RWPE2 (cell line): ENCODE measurements at places on chromosomes 2 and 18.

- H3K4me3 ChIP-seq = no peak overlapping the region
- H3K4me1 ChIP-seq = no peaks in the 10 kb centered on the region
- H3K27ac ChIP-seq = no peak overlapping the region
- no peak for DNase-seq
- H3K27me3 ChIP-seq = no peaks in the 10 kb centered on the region
- H3K36me3 ChIP-seq = no peaks in the 10 kb centered on the region
Measured at GRCh38 chr2:19764998-19765397, 136.8 kb downstream of the TTC32 start.

- H3K4me3 ChIP-seq = no peak overlapping the region
- H3K27ac ChIP-seq = no peak overlapping the region
- H3K36me3 ChIP-seq = no peaks in the 10 kb centered on the region
- no peaks in the 10 kb centered on the region for H3K4me1 ChIP-seq
- H3K27me3 ChIP-seq = no peaks in the 10 kb centered on the region
- no peak for DNase-seq
Measured at GRCh38 chr18:37948471-37948870, 382.9 kb upstream of the CELF4 start.

- no peaks in the 10 kb centered on the region for H3K27me3 ChIP-seq
- no peak overlapping the region for H3K27ac ChIP-seq
- H3K4me3 ChIP-seq = no peak overlapping the region
- no peaks in the 10 kb centered on the region for H3K4me1 ChIP-seq
- no peak for DNase-seq
Measured at GRCh38 chr2:3294069-3294468, 83.5 kb downstream of the EIPR1 start.

DNA sequence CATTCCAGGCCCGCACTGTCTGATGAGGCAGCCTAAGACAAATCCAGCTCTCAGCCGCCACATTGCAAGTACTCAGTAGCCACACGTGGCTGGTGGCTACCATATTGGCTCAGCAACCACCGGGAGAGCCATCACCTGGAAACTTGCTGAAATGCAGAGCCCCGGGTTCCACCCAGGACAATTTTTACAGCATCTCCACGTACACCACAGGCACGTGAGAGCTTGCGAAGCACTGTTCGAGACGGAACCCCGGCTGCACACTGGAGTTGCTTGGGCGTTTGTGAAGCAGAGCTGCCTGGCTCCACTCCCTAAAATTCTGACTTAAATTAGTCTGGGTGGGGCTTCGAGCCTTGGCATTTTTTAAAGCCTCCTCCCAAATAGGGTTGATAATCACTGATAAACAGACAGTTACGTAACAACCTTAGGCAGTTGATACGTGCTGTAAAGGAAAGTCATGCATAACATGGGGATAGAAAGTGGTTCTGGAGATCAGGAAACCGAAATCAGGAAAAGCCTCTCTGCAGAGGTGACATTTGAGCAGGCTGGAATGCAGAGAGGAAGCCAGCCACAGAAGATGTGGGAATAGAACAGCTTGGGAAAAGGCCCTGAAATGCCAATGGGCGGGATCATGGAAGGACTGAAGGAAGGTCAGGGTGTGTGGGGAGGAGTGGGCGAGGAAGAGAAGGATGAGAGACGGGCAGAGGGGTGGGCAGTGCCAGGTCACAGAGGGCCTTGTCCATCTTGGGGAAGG is 6.2 kb downstream of the ASAP2 start:
- DNase-seq = no peak
- no peaks in the 10 kb centered on the region for H3K27me3 ChIP-seq
- peaks cover 36% of the 10 kb centered on the region for H3K4me1 ChIP-seq
- H3K4me3 ChIP-seq = no peak overlapping the region
- peak overlapping the region; percentile 4 for H3K27ac ChIP-seq
- H3K36me3 ChIP-seq = peaks cover 61% of the 10 kb centered on the region

- no peak overlapping the region for H3K27ac ChIP-seq
- H3K27me3 ChIP-seq = peaks cover 4% of the 10 kb centered on the region
- DNase-seq = no peak
- H3K36me3 ChIP-seq = no peaks in the 10 kb centered on the region
- no peak overlapping the region for H3K4me3 ChIP-seq
Measured at GRCh38 chr2:48771241-48772014, 15.9 kb upstream of the LHCGR start.

DNA sequence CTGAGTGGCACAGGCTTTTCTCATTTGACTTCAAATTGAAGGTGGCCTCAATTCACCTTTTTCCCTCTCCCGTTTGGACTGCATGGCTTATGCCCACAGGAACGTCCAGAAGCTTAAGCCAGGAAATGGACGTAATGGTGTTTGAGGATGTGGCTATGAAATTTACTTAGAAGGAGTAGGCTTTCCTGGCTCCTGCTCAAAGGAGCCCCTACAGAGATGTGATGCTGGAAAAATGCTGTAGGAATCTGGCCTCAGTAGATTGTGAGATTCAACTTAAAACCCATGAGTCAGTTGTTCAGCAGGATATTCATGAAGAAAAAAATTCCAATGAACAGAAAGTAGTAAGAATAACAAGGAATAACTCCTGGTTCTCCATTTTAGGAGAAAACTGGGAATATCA is 129.0 kb downstream of the ICOS start:
- no peak overlapping the region for H3K27ac ChIP-seq
- H3K4me1 ChIP-seq = no peaks in the 10 kb centered on the region
- no peaks in the 10 kb centered on the region for H3K27me3 ChIP-seq
- DNase-seq = no peak
- H3K36me3 ChIP-seq = no peaks in the 10 kb centered on the region
- H3K4me3 ChIP-seq = no peak overlapping the region

DNA sequence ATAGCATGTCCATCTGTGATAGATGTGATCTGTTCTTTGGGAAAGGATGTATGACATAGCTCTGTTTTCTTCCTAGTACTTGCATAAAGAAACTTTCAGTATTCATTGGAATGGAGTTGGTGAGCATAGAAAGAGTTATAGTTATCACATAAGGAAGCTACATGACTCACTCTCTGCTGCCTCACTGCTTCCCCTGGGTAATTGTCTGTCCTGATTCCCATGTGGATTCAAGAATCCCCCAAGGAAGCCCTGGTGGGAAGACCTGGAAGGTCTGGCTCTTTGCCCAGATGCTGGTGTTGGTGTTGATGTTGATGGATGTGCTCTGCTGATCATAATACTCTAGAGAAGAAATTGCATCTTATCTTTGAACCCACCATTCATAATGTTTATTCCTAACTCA is 60.6 kb downstream of the PTPN4 start:
- 0 out of 2 replicates have a peak, but pooled peaks cover 4% of the 10 kb centered on the region for H3K36me3 ChIP-seq
- H3K4me1 ChIP-seq = peaks cover 10% of the 10 kb centered on the region
- no peak for DNase-seq
- no peak overlapping the region for H3K4me3 ChIP-seq
- H3K27me3 ChIP-seq = no peaks in the 10 kb centered on the region
- H3K27ac ChIP-seq = peak overlapping the region; percentile 6

- H3K27ac ChIP-seq = no peak overlapping the region
- no peaks in the 10 kb centered on the region for H3K27me3 ChIP-seq
- DNase-seq = no peak
- H3K4me1 ChIP-seq = no peaks in the 10 kb centered on the region
- H3K4me3 ChIP-seq = no peak overlapping the region
Measured at GRCh38 chr2:44679584-44679983, 261.9 kb upstream of the SIX3 start.

DNA sequence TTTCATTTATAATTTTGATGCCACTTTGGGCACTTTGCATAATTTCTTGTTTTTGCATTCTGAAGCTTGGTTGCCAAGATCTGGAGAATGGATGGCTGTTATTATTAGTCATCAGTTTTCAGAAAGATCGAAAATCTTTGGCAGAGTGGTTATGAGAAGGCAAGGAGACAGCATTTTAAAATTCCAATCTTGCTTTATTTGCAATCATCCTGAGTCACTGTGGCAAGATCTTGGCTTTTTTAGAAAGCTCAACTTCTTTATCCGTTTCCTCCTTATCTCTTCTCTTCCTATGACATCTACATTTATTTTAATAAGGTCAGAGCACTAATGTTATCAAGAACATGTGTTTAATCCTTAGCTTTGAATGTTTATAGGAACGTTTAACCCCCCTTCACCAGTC is 31.1 kb upstream of the EIF2AK3 start:
- peak overlapping the region; percentile 78 for H3K27ac ChIP-seq
- peaks cover 35% of the 10 kb centered on the region for H3K4me1 ChIP-seq
- no peaks in the 10 kb centered on the region for H3K36me3 ChIP-seq
- no peak overlapping the region for H3K4me3 ChIP-seq

- no peak overlapping the region for H3K27ac ChIP-seq
- no peak overlapping the region for H3K4me3 ChIP-seq
- H3K4me1 ChIP-seq = peaks cover 4% of the 10 kb centered on the region
- DNase-seq = no peak
- no peaks in the 10 kb centered on the region for H3K27me3 ChIP-seq
Measured at GRCh38 chr2:46268196-46268595, 29.0 kb upstream of the EPAS1 start.

GRCh38 chr18:46336278-46337111 is 232.3 kb downstream of the HAUS1 start:
- H3K27ac ChIP-seq = peak overlapping the region; percentile 68
- H3K4me3 ChIP-seq = peak overlapping the region; percentile 88
- peak; percentile 15 for DNase-seq
- peaks cover 19% of the 10 kb centered on the region for H3K4me1 ChIP-seq

DNA sequence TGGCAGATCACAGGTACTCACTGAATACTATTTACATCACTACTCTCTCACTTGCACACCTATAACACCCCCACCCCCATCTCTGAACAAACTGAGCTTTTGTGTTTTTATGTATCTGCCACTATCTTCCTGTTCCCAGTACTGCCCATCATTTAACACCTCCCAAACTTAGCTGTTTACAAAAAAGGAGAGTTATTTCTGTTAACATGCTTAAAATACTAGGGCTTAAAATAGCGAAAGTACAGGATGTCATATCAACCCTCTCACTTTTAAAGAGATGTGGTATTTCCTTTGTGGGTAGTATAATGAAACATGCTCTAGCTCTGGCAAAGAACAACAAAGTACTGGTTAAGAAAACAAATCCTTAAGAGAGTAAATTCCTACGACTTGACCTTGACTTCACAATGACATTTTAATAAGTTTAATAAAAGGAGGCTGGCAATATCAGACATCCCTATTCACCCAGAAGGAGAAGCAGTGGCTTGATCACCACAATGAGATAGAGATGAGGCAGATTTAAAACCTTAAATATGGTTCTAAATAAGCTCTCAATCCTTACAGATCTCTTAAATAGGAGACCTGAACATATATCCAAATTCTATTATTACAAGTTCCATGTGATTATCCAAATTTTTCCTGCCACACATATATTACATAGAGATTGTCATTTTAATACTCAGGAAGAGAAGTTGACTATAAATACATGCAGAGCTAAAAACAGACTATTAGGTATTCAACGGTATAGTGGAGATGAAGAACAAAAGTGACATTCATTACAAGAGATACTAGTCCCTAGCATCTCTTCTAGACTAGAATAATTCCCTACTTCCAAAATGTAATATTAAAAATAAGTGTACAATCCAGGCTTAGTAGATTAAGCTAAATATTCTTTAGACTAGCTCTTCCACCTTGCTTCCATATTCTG is 36.9 kb downstream of the TRAK2 start:
- peaks cover 6% of the 10 kb centered on the region for H3K4me1 ChIP-seq
- DNase-seq = no peak
- H3K36me3 ChIP-seq = peaks cover 11% of the 10 kb centered on the region; the same call in 1 of the 2 replicates

GRCh38 chr2:63840081-63840784 is 1.5 kb upstream of the UGP2 start:
- H3K27ac ChIP-seq = peak overlapping the region; percentile 92
- peaks cover 3% of the 10 kb centered on the region for H3K4me1 ChIP-seq
- peak overlapping the region; percentile 75 for H3K4me3 ChIP-seq
- H3K36me3 ChIP-seq = peaks cover 5% of the 10 kb centered on the region

DNA sequence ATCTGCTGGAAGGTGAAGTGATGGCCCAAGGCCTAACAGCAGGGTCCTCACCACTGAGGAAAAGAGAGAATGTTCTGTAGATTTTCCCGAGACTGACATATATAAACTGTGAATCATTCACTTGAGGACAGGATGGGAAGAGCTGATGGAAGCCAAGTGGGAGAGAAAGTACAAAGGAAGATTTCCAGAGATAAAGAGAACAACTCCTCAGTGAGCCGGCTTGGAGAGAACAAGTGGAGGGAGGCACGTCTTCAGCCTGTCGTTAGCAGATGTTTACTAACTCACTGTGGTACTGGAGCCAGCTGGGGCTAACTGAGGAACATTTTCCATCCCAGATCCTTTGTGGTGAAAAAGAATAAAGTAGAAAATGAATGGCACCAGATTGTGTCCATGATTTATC is 552.9 kb upstream of the TNP1 start:
- no peaks in the 10 kb centered on the region for H3K36me3 ChIP-seq
- no peaks in the 10 kb centered on the region for H3K27me3 ChIP-seq
- DNase-seq = no peak
- no peaks in the 10 kb centered on the region for H3K4me1 ChIP-seq
- no peak overlapping the region for H3K4me3 ChIP-seq

- H3K4me1 ChIP-seq = no peaks in the 10 kb centered on the region
- H3K36me3 ChIP-seq = no peaks in the 10 kb centered on the region
- peaks cover 5% of the 10 kb centered on the region for H3K27me3 ChIP-seq
- no peak overlapping the region for H3K4me3 ChIP-seq
Measured at GRCh38 chr2:37971971-37972370, 46.9 kb downstream of the RMDN2 start.

DNA sequence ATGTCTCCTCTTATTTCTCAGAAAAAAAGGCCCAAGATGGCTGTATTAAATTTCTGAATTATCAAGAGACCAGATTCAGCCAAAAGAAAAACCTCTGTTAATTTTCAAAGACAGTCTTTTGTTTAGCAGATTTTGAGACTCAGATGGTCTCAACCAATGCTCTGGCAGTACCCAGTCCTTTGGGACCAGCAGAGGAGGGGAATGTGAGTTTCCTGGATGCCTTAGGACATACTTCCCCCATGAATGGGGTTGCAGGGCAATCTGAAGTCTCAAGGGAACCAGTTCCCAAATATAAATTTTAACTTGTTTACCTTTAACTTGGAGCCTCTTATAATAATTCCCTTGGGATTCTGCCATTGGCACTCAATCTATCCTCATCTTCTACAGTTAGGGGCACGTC is 107.8 kb upstream of the ZNF521 start:
- no peaks in the 10 kb centered on the region for H3K27me3 ChIP-seq
- no peak overlapping the region for H3K27ac ChIP-seq
- DNase-seq = no peak
- no peak overlapping the region for H3K4me3 ChIP-seq
- H3K4me1 ChIP-seq = no peaks in the 10 kb centered on the region

GRCh38 chr2:231597014-231597611 is 4.4 kb downstream of the TEX44 start:
- no peak for DNase-seq
- H3K27ac ChIP-seq = no peak overlapping the region
- no peaks in the 10 kb centered on the region for H3K4me1 ChIP-seq
